Stimulated activated naive CD8-positive, alpha-beta T cell treated with anti-CD3 and anti-CD28 coated beads, Interleukin-15, amount 100 ng/mL, for 72 hours (primary cell): ENCODE measurements at places on chromosomes 12 and 14.

GRCh38 chr14:52553002-52553670 lies 500 bp downstream of the GPR137C start:
- DNase-seq, result peak; percentile 55

GRCh38 chr12:127998988-127999387 lies 268.0 kb upstream of the TMEM132C start:
- DNase-seq, result no peak

GRCh38 chr12:116863275-116863767 lies 17.9 kb downstream of the HRK start:
- DNase-seq, result no peak

GRCh38 chr12:131211340-131211938 lies 257.7 kb downstream of the ADGRD1 start:
- DNase-seq, result no peak

DNA sequence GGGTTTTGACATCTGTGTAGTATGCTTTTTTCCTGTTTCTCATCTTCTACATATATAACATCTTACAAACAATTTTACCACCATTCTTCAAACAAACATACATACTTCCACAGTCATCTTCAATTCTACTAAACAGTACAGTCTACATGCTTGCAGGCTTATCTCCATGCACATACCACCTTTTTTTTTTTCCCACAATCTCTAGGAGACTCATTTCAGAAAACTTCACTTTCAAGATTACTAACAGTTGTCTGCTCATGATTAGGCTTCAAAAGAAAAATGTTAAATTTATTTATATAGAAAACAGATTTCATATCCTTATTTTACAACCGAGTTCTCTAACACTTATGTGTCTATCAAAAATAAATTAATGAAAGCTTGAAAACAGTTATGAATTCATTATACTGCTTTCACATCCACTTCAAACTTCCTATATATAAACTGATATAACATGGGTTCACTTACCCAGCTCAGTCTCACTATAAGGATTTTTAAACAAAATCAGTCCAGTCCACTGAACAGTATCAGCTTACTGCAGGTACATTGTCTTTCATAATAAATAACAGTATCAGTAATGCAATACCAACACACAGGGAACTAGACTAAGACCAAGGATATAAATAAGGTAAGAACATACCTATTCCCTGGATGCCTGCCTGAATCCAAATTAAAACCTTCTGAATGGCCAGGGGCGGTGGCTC lies 42.5 kb downstream of the LRP6 start:
- no peak for DNase-seq

- no peak for DNase-seq
These were observed 19.1 kb upstream of the EPS8 start for GRCh38 chr12:15808250-15808649.

DNA sequence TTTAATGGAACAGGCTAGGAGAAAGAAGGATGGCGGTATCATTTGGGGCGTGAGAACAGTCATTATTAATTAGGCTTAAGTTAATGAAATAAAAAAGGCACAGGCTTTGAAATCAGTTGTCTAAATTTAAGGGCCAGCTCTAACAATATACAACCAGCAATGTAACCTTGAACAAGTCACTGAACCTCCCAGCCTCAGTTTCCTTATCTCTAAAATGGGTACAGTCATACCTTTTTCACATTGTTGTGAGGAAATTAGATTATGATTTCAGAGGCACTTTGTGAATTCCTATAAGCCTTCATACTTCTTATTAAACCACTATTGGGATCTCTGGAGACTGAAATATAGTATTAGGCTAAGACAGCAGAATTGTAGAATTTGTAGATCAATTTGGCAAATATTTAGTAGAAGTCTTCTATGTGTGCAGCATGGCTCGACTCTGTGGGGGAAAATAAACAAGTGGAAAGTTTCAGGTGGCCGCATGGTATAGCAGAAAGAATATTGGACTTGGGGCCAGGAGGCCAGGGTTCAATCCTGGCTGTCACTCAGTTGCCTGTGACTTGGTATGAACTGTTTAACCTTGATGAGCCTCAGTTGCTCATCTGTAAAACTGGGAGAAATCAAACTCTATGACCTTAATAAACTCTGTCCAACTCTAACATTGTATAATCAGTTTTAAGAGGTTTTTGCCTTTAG lies 117.7 kb downstream of the ETV6 start:
- no peak for DNase-seq

DNA sequence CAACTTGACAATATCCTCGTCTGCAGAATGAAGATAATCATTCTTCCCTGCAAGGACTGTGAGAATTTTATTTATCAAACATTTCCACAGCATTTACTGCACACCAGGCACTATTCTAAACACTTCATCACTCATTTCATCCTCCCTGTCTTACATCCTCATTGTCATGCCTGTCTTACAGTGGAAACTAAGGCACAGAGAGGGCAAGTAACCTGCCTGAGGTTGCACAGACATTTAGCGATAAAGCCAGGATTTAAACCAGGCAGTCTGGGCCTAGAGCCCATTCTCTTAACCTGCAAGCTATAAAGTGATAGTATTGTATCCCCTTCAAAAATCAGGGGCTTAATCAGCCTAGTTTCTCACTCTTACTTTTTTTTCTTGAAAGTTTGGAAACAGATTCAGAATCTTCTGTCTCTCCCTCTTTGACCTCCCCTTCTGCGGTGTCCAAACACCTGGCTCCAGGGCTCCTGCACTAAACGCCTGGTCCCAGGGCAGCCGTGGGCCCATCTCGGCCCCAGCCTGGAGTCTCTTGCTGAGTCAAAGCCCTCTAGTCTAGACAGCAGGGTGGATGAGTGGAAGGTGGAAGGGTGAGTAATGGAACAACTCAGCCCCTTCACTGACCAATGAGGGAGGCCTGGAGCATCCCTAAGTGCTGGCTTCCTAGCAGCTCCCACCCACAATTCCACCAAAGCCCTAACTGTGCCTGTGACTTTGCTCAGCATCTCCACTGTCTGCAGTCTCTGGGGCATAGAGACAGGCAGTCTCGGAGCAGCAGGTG lies 12.5 kb downstream of the ISM2 start:
- DNase-seq, result no peak

- DNase-seq, result no peak
These were observed 411.0 kb upstream of the OR4E1 start for GRCh38 chr14:22084393-22085281.

GRCh38 chr14:49240383-49240782 lies 345.8 kb downstream of the RPS29 start:
- DNase-seq, result no peak

- no peak for DNase-seq
These were observed 33.7 kb upstream of the PYGL start for GRCh38 chr14:50977863-50978528.

GRCh38 chr14:100532154-100532861 lies 54.9 kb downstream of the BEGAIN start:
- DNase-seq, result peak; percentile 2

GRCh38 chr12:131352296-131352900 lies 358.5 kb upstream of the SFSWAP start:
- DNase-seq, result no peak

DNA sequence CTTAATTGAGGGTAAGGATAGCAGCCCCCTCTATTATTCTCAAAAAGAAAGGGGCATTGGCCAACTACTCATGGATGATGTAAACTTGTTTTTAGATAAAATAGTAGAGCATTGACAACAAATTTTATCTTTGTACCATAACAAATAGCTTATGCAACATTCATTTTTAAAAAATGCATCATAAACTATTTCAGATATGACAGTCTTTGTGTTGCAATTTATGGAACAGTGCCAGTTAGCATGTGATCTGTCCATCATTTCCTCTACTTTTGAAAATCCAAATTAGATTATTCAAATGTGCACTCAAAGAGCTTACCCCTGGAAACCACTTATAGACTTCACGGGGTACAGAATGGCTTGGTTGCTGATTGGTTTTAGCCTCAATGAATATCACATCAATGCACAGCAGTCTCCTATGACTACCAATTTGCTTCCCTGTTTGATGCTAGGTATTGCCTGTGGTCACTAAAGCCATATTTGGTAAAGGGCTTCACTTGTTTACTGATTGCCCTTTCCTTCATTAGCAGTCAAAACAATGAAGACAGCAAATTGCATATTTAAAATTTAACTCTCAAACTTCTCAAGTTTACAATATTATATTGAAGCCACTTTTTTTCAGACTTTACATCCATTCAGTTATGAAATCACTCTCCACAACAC lies 274.9 kb upstream of the MGAT4C start:
- DNase-seq, result no peak

DNA sequence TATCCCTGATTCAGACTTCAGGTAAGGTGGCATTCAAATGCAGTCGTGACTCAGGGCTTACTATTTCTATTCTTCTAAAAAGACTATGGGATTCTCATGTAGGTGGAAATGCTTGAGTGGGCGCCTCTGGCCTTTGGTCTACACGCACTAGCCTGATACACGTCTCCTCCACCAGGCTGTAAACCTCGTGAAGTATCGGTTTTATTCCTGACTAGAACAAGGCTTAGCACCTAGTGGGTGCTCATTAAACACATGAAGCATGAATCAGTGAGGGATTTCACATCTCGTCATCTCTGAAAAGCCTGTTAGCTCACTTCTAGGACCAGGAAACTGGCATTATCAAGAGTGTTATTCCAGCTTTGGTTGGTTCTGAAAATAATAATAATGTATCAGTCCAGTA lies 17.7 kb upstream of the HNF1A start:
- DNase-seq, result no peak

- no peak for DNase-seq
These were observed 67.9 kb downstream of the DAAM1 start for GRCh38 chr14:59256331-59256730.

DNA sequence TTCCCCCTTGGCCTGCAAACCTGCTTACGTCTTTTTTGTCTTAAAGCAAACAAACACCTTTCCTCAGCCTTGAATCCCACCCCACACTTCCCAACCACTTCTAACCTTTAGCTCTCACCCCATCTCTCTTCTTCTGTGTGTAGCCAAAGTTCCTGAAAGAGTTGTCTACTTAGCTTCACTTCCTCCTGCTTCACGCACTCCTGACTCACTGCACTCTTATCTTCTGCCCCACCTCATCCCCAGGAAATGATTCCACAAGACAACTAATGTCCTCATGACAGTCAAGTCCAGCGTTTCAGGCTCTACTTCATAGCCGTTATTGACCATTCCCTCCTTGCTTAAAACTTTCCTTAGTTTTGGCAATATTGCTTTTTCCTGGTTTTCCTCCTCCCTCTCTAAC lies 22.4 kb downstream of the EIF2B2 start:
- no peak for DNase-seq

- DNase-seq, result no peak
These were observed 96.6 kb upstream of the FERMT2 start for GRCh38 chr14:53047307-53048069.

- no peak for DNase-seq
These were observed 20.1 kb upstream of the CDK17 start for GRCh38 chr12:96420277-96420835.
